Activated CD4-positive, CD25-positive, alpha-beta regulatory T cell treated with anti-CD3 and anti-CD28 coated beads, Interleukin-2, amount 50 U/mL, for 16 hours (primary cell): ENCODE measurements at places on chromosomes 1 and 21.

DNA sequence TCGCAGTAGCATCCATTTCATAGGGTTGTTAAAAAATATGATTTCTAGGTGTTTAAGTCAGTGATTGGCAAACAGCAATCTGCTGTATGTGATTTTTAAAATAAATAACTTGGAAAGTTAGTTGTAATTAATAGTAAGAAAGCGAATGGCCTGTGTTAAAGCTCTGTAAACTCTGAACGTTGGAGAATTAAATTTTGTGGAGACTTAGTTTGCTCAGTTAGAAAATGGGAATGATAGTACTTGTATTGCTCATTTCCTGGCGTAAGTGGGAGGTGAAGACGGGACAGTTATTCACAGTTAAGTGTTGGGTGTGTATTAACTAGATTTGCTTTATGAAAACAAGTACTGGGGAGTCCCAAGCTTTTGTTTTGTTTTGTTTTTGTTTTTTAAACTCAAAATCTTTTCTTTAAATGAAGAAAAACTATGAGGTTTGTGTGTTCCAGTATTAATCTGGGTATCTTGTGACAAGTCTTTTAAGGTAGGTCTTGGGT lies 995 bp downstream of the CACYBP start:
- DNase-seq: no peak

DNA sequence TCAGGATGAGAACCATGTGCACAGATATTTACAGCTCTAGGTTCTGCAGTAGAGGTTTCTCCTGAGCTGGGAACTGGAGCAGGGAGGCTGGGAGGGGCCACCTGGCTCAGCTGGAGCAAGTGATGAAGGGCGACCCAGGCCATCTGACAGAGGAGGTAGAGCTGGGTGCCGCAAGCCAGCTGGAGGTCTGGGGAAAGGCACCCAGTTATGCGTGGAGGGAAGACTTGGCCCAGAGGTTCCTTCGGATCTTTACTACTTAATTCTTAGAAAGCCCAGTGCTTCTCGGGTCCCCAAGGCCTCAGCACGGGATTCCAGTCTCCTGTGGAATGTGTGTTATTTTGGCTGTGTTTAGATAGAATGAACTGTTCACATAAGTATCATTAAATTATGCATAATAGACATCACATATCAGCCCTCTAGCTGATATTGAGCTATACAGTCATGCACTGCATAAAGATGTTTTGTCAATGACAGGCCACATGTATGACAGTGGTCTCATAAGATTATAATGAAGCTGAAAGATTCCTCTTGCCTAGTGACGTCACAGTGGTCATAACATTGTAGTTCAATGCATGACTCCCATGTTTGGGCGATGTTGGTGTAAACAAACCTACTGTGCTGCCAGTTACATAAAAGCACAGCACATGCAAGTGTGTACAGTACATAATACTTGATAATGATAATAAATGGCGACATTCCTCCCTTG lies 245.1 kb downstream of the RHOU start:
- no peak for DNase-seq

- DNase-seq: no peak
Measured at GRCh38 chr1:21149430-21149854, 27.3 kb downstream of the EIF4G3 start.

DNA sequence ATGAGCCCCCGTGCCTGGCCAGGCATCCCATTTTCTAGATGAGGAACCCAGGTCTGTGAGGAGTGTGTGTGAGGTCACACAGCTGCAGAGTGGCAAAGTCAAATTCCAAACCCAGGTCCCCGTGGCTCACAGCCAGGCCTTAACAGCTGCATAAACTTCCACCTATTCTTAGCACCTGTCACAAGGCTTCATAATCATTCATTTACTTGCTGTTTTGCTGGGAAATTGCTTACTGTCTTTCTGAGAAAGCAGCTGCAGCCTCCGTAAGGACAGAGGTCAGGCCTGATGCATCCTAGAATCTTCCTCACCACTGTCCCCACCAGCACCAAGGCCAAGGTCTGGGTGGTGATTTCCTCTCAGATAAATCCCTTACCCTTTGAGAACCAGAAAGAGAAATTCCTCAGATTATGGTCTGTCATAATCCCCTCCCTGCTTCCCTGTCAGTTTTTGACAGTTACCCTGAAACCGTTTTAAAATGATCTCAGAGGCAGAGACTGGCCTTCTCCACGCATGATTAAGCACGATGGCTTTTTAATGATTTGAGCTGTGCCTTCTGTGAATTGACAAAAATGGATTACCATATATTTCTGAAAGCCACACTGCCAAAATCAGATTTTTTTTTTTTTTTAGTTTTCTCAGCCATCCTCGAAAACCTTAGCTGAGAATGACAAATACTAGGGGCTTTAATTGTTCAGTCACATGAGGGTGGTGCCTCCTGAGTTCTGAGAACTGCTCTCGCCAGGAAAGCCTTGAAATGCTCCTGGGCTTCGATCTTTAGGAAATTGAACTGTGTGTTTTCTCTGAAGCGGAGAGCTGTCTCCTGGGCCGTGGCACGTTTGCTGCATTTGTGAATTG lies 70.0 kb upstream of the SELENON start:
- DNase-seq: no peak

- DNase-seq: no peak
Measured at GRCh38 chr21:28083350-28083749, 909.3 kb downstream of the LTN1 start.

DNA sequence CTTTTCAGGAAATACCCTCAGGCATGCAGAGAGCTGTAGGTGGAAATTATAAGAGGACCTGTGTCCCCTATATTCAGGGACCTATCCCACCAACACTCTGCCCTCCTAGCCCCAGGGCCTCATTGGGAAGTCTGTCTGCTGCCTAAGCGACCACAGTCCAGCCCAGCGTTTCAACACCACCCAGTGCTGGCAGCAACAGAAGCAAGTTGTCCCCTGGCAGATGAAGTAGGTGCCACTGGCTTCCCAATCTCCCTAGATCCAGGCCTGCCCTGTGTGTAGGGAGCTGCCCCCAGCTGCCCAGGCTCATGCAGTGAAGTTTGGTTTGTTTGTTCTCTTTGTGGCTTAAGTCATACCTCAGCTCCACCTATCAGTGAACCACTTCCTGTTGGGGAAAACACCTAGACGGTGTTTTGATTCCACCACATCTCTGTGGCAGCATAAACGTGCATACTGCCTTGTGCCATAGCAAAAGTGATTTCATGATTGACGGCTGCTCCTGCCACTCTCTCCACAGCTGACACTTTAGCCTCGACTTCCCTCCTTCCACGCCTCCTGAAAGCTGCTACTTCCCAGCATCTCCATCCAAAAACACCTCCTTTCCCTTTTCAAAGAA lies 8.1 kb upstream of the LEFTY1 start:
- DNase-seq: peak; percentile 72

- no peak for DNase-seq
Measured at GRCh38 chr1:226637147-226637935, 88.8 kb downstream of the STUM start.
